ENCODE measurements at places on chromosomes 1 and 21.
A peak's percentile ranks its signal among the peaks of the same experiment; 100 is the strongest.

DNA sequence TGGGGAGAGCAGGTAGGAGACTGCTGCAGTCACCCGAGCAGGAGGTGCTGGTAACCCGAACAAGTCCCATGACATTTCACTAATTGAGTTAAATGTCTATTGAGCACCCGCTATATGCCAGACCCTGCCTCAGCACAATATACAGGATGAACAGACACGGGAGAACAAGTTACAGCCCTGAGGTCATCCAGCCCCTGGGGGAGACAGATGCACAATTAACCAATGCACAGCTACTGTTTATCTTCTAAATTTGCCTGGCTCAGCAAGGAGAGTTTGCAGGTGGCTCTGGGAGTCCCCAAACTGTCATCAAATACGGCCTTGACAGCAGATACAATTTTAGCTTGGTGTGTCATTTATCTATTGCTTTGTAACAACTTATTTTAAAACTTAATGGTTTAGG is 18.1 kb downstream of the CITED4 start:
- DNase-seq, result no peak

GRCh38 chr1:44013949-44014348 is 17.3 kb downstream of the SLC6A9 start:
- no peak for DNase-seq

DNA sequence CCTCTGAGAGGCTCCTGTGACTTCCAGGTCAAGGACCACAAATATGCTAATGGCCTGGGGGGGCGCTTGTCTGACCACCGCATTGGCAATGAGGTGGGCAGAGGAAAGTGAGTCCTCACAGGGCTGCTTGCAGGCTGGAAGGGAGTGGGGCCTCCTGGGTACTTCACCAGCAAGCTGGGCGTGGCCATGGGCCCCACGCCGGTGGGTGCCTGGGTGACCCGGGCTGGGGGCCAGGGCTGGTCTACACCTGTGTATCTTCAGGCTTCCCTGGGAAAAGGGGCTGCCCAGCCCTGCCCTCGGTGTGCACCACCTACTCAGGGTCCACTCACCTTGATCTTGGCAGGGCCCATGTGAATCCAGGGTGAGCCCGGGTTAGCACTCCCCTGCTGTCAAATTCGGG is 167.4 kb downstream of the PRDM16 start:
- DNase-seq, result no peak

GRCh38 chr1:42777852-42778251 is 6.9 kb upstream of the TMEM269 start:
- DNase-seq, result peak; percentile 29

- DNase-seq, result no peak
Measured at GRCh38 chr1:161200421-161200991, 1.7 kb upstream of the ADAMTS4 start.

DNA sequence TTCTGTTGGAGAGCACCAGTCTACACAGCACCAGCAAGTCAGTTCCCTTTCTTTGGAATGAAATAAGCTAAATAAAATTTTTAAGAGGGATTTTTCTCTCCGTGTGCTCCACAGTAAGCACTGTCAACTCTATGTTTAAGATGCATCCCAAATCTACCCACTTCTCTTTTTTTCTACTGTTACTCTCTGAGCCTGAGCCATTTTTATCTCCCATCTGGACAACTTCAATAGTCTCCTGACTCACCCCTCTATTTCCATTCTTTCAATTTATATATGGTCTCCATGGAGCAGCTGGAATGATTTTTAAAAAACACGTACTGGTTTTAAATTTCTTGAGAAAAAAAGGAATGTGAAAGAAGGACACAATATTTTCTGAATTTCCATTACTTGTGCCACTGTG is 24.7 kb upstream of the CCT8 start:
- no peak for DNase-seq

- no peak for DNase-seq
Measured at GRCh38 chr1:171641076-171641864, 11.2 kb downstream of the MYOC start.

DNA sequence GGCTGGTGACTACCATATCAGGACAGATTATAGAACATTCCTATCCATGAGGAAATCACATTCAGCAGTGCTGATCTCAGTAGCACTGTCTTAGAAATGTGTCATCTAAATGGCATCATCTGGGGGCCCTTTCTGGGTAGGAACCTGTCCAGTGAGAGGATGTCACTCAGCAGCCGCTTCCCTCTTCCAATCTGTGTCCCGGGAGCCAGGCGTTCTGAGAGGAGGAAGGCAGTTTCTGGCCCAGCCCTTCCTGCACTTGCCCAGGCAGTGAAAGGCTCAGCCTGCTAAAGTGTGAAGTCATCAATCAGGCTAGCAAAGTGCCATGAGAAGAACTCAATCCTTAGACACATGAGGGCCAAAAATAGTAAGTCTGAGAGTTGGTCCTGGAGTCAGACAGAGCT is 25.6 kb downstream of the RAB4A start:
- peak; percentile 81 for DNase-seq

DNA sequence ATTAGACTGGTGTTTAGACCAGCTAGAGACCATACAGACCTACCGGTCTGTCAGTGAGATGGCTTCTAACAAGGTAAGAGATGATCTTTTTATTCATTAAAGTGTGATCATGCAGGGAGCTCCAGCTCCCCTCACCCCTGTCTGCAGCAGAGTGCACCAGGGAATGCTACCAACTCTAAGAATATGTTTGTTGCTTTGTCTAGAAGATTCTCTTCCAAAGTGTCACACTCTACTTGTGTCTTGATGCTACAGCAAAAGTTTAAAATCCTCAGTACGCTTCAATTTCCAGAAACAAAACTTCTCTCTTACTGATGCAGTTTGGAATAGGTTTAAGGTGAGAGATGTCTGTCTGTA is 201.4 kb upstream of the SGIP1 start:
- no peak for DNase-seq

GRCh38 chr1:109438798-109439297 is 12.6 kb upstream of the PSMA5 start:
- peak; percentile 94 for DNase-seq

- peak; percentile 35 for DNase-seq
Measured at GRCh38 chr1:23745515-23745914, 2.2 kb downstream of the ELOA start.

DNA sequence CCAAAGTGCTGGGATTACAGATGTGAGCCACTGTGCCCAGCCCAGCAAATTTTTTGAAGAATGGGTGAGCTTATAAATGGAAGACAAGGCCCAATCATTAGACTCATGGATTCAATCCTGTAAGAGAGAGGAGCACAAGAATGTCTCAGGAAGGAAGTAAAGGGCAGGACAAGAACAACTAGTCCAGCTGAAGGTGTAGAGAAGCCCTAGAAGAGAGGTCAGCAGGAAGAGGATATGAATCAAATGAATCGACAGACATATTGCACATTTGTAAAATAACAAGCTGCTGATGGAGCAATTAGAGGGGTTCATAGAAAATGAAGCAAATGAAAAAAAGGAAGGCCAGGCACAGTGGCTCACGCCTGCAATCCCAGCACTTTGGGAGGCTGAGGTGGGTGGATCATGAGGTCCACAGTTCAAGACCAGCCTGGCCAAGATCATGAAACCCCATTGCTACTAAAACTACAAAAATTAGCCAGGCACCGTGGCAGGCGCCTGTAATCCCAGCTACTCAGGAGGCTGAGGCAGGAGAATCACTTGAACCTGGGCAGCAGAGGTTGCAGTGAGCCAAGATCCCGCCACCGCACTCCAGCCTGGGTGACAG is 74.9 kb downstream of the MIS18A start:
- no peak for DNase-seq

- DNase-seq, result no peak
Measured at GRCh38 chr1:100304921-100305320, 38.9 kb downstream of the RTCA start.

GRCh38 chr1:162951553-162952315 is 90.8 kb upstream of the CCDC190 start:
- no peak for DNase-seq

GRCh38 chr1:22329148-22329515 is 122.5 kb upstream of the ZBTB40 start:
- no peak for DNase-seq

- peak; percentile 34 for DNase-seq
Measured at GRCh38 chr1:206766251-206766856, 4.2 kb upstream of the IL19 start.

DNA sequence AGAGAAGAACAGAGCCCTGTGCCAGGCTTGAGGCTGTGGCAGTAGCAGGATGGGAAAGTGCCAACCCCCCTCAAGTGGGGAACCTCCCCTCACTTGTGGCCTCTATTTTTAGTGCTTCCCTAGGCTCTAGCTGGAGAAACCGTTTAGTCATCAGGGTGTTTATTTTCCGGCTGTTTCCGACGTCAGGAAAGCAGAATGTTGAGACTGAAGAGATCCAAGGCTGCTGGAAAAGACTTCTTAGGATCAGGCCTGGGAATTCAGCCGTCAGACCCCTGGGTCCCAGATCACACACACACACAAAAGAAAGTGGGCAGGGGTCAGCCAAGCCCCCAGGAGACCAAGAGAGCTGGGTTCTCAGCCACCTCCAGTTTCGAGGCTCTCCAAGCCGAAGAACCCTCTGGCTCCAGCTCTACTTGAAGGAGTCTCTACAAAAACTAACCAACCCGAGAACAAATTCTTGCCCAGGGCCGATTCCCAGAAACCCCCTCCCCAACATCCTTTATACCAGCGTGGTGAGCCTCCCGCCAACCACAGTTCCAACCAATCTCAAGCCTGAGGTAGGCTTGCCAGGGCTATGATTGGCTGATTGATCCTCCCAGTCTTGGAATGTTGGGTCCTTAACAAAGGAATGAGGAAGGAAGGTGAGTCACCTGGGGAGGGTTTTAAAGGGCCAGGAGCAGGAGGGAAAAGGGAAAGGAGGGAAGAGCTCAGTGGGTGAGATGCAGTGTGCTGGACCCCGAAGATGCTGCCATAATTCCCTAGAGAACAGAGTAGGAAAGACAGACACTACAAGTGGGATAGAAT is 2.5 kb upstream of the MEF2D start:
- DNase-seq, result peak; percentile 96

DNA sequence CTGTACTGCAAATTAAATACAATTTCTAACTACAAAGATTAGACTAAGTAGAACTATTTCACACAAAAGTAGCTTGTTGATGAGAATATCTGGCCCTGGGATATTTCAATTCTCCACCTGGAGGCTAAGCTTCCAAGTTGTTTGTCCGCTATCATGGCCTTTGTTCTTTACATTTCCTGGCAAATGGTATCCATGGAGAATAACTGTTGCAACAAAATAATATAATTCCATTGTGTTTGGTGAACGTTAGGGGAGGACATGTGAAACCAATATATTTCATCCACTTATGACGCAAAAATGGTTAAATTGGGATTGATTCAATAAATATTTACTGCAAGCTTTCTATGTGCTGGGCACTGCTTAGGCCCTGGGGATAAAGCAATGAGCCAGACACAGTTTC is 565.4 kb downstream of the PTPRC start:
- DNase-seq, result no peak

DNA sequence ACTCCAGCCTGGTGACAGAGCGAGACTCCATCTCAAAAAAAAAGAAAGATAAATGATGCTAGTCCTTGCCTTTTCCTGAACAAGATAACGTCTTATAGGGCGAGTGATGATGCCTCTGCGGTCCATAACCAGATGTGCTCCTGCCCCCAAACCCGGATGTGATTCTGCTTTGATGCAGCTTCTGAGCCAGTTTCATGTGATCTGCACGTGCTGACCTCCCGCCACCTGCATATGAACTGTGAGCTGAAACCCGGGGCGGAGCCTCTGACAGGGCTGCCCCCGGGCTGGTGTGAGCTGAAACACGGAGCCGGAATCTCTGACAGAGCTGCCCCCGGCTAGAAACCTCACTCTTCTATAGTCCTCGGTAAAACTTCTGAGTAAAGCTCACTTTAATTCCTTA is 1.3 kb downstream of the KRTAP12-4 start:
- no peak for DNase-seq

- DNase-seq, result no peak
Measured at GRCh38 chr1:172272087-172272486, 148.4 kb upstream of the C1orf105 start.

DNA sequence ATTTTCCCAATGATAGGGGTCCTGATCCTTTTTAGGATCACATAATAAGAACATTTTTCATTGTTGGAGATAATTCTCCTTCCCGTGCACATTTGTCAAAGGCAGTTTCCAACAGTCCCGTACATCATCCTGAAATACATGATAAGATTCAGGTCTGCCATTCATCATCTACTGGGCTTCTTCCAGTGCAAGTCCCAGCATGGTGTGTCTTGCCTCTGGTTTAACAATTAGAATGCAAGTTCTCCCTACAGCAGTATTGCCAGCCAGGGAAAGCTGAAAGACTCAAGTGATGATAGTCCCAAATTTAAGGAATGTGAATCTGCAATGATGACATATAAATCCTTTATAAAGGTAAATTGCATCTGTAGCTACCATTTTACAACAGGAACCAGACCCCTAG is 146.2 kb downstream of the DAB1 start:
- no peak for DNase-seq

GRCh38 chr1:34444516-34444915 is 267.8 kb downstream of the C1orf94 start:
- DNase-seq, result no peak

- peak; percentile 61 for DNase-seq
Measured at GRCh38 chr1:245441689-245442088, 286.9 kb downstream of the KIF26B start.

- DNase-seq, result no peak
Measured at GRCh38 chr1:209570743-209571142, 12.8 kb upstream of the CAMK1G start.

DNA sequence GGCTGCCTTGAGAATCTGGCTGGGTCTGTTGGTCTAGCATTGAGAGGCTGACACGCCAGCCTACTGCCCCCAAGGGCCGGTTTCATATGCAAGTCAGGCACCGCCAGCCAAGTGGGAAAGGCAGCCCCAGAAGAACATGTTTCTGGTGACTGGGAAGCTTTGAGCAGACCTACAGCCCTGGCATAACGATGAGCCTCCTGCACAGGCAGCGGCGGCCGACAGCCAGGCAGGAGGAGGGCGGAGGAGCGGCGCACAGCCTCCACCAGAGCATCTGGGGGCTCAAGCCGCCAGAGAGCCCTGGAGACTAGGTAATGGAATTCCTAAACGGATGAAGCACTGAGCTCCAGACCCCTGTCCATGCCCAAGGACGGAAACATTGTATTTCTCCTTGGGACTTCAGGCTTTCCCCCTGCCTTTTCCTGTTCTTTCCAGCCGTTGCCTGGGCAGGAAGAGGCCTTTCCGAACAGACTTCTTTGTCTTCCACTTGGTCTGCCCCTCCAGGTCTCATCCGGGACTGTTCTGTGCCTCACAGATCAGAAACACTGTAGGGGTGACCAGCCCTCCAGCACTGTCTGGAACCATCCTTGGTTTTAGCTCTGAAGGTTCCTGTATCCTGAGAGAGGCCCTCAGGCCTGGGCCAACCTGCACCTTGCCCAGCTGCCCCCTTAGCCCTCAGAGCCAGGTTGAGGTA is 59.5 kb downstream of the IRF2BP2 start:
- DNase-seq, result no peak

GRCh38 chr1:183194527-183195141 is 8.6 kb downstream of the LAMC2 start:
- no peak for DNase-seq

Data from fibroblast of skin of right quadriceps (primary cell).